ENCODE measurements at places on chromosomes 6 and 20. TPM values are rescaled to one million over a fixed set of nuclear protein-coding genes. Genes with fewer than 3 reads are reported as not detected.

Gene OR5V1
- total RNA-seq: not detected

Gene EYS
- not detected for total RNA-seq

Gene SLC22A2
- not detected for total RNA-seq

Gene SPO11
- total RNA-seq: not detected

Gene ZGPAT
- total RNA-seq: 49.9 TPM

Gene SGK1
- 27.7 TPM for total RNA-seq

Gene BPIFB2
- not detected for total RNA-seq

Gene FNDC11
- total RNA-seq: 8.2 TPM

Data from Caki2 (cell line).